Right ventricle myocardium inferior (tissue), 1 donor: ENCODE measurements at places on chromosomes 3 and 15.

GRCh38 chr15:63372753-63373152, 8.9 kb downstream of the CA12 start:
- DNase-seq = no peak

- no peak for DNase-seq
Observed at GRCh38 chr3:146491303-146491702, 21.9 kb upstream of the PLSCR2 start.

GRCh38 chr3:10445561-10446175, 59.7 kb downstream of the ATP2B2 start:
- no peak for DNase-seq

- peak; percentile 92 for DNase-seq
Observed at GRCh38 chr3:129121792-129122411, at the start of gene RAB43. Gene RAB43 (minus strand): TSS chr3:129121804. CDS start chr3:129121489, 315 bp downstream.

DNA sequence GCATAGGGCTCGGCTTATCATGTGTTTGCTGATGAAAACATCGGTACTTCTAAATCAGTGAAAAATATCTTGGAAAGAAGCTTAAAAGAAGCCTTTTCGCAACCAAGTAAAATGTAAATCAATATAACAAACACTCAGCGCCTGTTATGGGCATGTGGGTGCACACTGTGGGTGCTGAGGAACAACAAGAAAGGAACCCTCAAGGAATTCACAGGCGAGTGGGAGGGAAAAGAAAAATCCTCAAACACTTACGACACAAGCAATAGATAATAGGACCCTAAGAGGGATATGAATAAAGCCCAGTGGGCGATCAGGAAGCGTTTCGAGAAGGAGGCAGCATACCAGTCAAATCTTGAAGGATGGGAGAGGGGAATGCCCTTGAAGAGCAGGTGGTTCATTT, 21.9 kb downstream of the GLDN start:
- DNase-seq = no peak

DNA sequence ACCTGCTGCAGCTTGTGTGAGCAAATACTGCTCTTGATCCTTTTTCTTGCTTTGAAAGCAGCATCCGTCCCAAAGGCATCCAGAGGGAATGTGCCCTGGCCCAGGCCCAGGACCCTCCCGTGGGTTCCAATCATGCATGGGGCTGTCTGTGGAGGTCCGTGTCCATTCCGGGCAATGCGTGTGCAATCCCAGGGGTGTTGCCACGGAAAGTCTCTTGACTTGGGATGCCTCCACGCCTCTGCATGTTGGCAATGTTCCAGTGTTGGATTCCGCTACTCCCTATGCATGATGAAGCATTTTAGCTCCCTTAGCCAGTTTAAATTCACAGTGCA, 105.7 kb downstream of the SNRPN start:
- no peak for DNase-seq

- no peak for DNase-seq
Observed at GRCh38 chr3:66993082-66993481, 5.0 kb upstream of the KBTBD8 start.
